CD8-positive, alpha-beta memory T cell (primary cell): ENCODE measurements at places on chromosomes 6 and 20. TPM values are rescaled to one million over a fixed set of nuclear protein-coding genes. Genes with fewer than 3 reads are reported as not detected.

The PCK1 gene
- not detected for total RNA-seq

The SAPCD1 gene
- total RNA-seq, result 6.1 TPM

The TDRD6 gene
- not detected for total RNA-seq

The LY6G5C gene
- 4.5 TPM for total RNA-seq

The GGTLC1 gene
- not detected for total RNA-seq

The OGFRL1 gene
- 5.5 TPM for total RNA-seq

The NR2E1 gene
- total RNA-seq, result not detected

The PTCRA gene
- total RNA-seq, result not detected

The TCP11 gene
- not detected for total RNA-seq

The LAMA2 gene
- total RNA-seq, result 0.09 TPM

GRCh38 chr6:15320693-15321092, 74.8 kb downstream of the JARID2 start:
- H3K27ac ChIP-seq, result no peak overlapping the region
- no peak for DNase-seq
- H3K36me3 ChIP-seq, result no peaks in the 10 kb centered on the region
- no peaks in the 10 kb centered on the region for H3K27me3 ChIP-seq

DNA sequence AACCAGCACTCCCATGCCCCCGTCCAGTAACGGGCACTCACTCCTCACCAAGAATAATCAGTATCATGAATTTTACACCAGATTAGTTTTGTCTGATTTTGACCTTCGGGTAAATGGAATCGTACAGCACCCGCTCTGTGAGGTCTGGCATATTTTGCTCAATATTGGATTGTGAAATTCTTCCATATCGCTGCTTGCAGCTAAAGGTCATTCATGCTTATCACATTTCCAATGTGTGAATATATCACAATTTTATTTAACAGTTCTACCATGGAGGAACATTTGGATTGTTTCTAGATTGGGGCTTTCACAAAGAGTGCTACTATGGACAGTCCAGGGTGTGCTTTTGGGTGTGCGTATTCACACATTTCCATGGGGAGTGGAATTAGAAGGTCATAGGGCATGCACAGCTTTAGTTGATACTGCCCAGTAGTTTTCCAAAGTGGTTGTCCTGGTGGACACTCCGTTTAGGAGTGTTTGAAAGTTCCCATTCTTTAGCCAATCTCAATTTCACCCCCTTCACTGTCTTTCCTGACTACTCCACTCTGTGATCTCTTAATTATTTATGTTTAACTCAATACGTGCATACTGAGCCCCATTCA, 86.6 kb downstream of the ISM1 start:
- H3K4me1 ChIP-seq, result no peaks in the 10 kb centered on the region
- no peaks in the 10 kb centered on the region for H3K36me3 ChIP-seq
- H3K4me3 ChIP-seq, result no peak overlapping the region
- no peak overlapping the region for H3K27ac ChIP-seq
- no peaks in the 10 kb centered on the region for H3K27me3 ChIP-seq

DNA sequence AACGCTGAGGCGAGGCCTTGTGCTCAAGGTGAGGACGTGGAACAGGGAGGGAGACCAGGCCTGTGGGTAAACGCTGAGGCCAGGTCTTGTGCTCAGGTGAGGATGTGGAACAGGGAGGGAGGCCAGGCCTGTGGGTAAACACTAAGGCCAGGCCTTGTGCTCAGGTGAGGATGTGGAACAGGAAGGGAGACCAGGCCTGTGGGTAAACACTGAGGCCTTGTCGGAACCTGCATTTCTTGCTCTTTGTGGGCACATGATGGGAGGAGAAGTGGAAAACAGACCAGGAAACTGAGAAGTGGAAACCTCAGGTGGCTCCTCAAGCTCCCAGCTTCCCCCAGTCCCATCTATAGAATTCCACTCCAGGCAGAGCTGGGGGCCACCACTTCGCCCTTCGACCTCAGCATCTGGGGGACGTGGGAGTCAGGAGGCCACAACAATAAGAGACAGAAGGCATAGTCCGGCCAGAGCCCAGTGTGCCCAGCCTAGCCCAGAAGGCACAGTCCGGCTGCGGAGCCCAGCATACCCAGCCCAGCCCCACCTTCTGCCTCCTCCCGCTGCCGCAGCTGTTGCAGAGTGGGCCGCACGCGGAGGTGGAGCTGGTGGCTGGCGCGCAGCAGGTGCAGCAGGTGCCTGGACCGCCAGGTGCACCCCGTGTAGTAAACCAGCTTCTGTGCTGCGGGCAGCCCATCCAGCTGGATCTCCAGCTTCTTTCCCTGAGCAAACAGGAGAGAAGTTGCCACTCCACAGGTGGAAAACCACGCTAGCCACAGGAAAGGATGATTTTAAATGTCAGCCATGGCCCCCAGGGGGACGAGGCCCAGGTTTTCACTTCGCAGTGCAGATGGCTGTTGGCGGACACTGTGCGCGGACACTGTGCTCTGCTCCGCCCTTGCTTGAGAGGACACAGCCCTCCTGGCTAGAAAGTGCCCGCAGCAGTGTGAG, 17.5 kb downstream of the FRMD1 start:
- no peak for DNase-seq
- no peaks in the 10 kb centered on the region for H3K27me3 ChIP-seq
- H3K36me3 ChIP-seq, result no peaks in the 10 kb centered on the region
- H3K4me3 ChIP-seq, result no peak overlapping the region
- no peaks in the 10 kb centered on the region for H3K4me1 ChIP-seq
- no peak overlapping the region for H3K27ac ChIP-seq

- no peaks in the 10 kb centered on the region for H3K27me3 ChIP-seq
- DNase-seq, result no peak
- H3K27ac ChIP-seq, result no peak overlapping the region
- H3K4me3 ChIP-seq, result no peak overlapping the region
Measured at GRCh38 chr6:110674096-110674495, 141.2 kb downstream of the CDK19 start.

DNA sequence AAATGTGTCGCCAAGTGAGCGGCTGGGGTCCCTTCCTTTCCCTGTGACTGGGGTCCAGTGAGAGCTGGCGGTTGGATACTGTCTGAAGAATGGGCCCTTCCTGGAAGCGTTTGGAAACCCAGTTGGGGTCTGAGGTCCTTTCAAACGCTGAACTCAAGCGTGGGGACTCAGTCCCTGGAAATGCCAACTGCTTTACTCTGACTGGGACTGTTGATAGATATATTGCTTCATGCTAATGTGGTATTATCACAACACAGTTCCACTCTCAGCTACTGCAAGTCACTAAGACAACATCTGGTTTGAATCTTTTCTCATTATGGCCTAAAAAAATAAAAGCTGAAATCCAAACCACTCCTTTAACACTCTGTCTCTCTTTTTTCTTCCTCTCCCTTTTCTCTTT, 23.7 kb upstream of the PSMF1 start:
- no peak for DNase-seq
- no peak overlapping the region for H3K27ac ChIP-seq
- H3K4me1 ChIP-seq, result no peaks in the 10 kb centered on the region

- peaks cover 14% of the 10 kb centered on the region for H3K27me3 ChIP-seq
- H3K4me3 ChIP-seq, result peak overlapping the region; percentile 66
- no peak overlapping the region for H3K27ac ChIP-seq
- H3K4me1 ChIP-seq, result peaks cover 11% of the 10 kb centered on the region
- DNase-seq, result no peak
- no peaks in the 10 kb centered on the region for H3K36me3 ChIP-seq
Measured at GRCh38 chr6:12957321-12958051, 240.9 kb downstream of the PHACTR1 start.

GRCh38 chr6:140462453-140463311, 1088.2 kb upstream of the CITED2 start:
- H3K27ac ChIP-seq, result no peak overlapping the region
- H3K27me3 ChIP-seq, result no peaks in the 10 kb centered on the region
- no peak overlapping the region for H3K4me3 ChIP-seq
- DNase-seq, result no peak
- no peaks in the 10 kb centered on the region for H3K4me1 ChIP-seq

DNA sequence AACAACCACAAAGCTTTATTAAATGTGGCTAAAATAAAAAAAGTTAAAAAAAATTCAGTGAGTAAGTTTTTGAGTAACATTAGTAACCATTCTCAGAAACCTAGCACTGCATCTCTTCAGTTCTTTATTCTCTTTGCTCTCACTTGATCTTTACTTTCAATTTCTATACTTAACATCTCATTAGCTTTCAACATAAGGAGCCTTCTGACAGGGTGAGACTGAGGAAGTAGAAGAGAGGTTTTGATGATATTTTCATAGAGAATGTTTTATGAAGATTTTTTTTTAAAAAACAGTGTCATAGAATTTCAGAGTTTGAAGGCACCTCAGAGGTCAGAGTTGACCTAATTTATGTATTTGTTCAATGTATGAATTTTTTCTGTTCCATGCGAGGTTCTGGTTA, 60.8 kb downstream of the FAM83B start:
- no peak overlapping the region for H3K4me3 ChIP-seq
- DNase-seq, result no peak
- no peaks in the 10 kb centered on the region for H3K36me3 ChIP-seq
- H3K27ac ChIP-seq, result no peak overlapping the region

DNA sequence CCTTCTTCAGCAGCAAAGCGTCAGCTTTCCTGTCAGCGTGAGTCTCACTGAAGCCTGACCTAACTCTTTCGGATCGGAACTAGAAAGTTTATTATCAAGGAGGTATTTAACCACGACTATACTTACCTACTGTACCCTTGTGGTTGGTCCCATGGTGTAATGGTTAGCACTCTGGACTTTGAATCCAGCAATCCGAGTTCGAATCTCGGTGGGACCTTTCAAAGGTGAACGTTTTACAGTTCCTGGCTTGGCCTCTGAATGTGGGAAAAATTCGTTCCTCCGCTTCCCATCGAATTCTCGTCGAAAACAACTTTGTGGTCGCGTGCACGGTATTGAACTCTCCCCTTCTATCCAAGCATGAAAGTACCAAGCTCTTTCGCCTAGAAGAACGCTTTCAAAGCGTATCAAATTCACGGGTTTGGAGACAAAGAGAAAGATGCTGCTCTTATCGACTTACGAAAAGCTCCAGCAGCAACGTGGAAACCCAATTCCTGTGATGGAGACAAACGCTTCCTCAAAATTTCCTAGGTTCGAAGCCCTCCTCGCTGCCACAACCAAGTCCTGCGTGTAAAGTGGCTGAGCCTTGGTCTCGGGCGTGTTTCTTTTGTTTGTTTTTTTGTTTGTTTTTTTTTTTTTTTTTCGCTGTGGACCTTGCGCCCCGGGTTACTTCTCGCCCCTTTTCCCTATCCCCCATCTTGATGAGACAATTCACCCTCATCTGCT, 63.7 kb downstream of the GPX5 start:
- H3K27me3 ChIP-seq, result peaks cover 51% of the 10 kb centered on the region
- no peaks in the 10 kb centered on the region for H3K36me3 ChIP-seq
- peaks cover 16% of the 10 kb centered on the region for H3K4me1 ChIP-seq
- DNase-seq, result no peak
- no peak overlapping the region for H3K4me3 ChIP-seq

DNA sequence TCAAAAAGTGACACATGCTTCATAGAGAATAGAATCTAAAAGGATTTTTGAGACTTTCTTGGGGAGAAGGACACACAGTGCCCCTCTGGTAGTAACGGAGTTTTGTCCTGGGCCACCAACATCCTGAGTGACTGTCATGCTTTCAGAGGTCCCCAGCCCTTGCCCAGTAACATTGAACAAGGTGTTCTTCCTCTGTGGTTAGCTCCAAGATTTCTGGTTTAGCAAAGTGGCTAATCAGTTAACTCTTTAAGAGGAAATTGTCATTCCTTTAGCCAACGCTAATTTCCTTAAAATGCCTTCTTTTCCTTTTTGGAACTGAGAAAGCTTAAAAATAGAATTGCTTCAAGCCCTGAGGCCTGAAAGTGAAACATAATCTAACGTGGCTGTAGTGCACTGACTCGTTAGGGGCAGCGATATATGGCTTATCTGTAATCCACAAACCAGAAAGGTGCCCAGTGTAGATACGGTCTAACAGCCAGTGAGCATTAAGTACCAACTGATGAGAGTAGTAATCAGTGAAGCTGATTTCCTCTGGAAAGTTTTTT, 7.8 kb downstream of the E2F3 start:
- no peak overlapping the region for H3K27ac ChIP-seq
- H3K4me3 ChIP-seq, result peak overlapping the region; percentile 4
- no peak for DNase-seq
- no peaks in the 10 kb centered on the region for H3K27me3 ChIP-seq
- H3K36me3 ChIP-seq, result peaks cover 3% of the 10 kb centered on the region

DNA sequence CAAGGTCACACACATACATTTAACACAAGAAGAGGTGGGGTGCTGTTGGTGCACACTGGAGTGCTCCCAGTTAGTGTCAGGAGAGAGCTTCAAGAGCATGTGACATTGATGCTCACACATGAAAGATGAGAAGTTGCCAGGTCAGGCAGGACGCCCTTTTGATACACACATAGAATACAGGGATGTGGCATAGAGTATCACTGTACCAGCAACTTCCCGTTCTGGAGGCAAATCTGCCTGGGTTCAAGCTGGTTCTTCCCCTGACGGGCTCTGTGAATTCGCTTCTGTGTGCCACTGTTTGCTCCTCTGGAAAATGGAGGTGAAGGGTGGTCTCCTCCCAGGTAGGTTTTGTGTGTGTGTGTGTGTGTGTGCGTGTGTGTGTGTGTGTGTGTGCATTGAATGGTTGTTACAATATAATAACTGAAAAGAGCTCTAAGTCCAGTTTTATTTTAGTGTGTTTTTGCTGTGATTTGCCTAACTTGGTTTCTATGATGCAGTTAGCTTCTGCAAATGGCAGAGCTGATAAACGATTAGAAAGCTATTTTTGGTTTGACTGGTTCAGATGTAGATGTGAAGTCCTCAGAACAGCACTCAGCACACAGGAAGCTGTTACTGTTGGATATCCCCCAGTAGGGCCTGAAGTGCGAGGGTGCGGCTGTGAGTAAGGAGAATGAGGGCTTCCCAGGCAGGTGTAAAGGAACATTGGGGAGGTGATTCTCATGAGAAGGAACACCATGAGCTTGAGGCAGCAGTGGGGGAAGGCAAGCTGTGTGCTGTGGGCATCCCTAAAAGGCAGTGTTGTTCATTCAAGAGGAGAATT, 53.4 kb downstream of the HIVEP1 start:
- H3K27ac ChIP-seq, result no peak overlapping the region
- no peaks in the 10 kb centered on the region for H3K36me3 ChIP-seq
- no peak overlapping the region for H3K4me3 ChIP-seq
- peaks cover 29% of the 10 kb centered on the region for H3K4me1 ChIP-seq
